ENCODE measurements at places on chromosomes 7 and 10.

- no peak for DNase-seq
Measured at GRCh38 chr10:16915300-16915699, 98.1 kb upstream of the RSU1 start.

DNA sequence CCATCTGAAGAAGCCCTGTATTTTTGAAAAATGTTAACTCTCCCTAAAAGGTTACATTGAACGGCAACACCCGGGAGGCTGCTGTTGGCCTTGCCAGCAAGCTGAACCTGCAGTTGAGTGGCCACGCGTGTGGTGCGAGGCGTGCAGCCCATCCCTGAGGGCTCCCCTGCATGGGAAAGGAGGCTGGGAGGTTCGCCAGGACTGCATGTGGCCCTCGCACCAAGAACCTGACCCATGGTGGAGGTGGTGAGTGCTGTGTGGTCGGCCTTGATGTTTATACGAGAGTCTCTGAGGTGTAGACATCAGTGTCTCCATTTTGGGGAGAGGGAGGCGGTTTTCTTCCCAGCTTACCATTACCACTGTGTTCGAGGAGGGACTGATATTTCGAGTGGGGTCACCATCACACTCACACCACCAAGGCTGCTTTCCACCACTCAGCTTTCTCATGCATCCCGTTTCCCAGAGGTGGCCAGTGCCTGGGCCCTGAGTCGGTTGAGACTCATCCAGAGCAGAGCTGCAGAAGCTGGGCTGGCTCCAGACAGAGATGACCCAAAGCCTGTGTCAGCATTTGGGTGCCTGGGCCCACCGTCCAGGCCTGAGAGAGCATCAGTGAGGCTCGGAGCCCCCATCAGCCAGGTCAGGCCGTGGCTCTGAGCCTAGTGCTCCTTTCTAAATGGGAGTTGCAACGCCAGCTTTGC, 222.6 kb downstream of the EBF3 start:
- no peak for DNase-seq

GRCh38 chr10:53256623-53257022, 484.0 kb upstream of the MBL2 start:
- no peak for DNase-seq

DNA sequence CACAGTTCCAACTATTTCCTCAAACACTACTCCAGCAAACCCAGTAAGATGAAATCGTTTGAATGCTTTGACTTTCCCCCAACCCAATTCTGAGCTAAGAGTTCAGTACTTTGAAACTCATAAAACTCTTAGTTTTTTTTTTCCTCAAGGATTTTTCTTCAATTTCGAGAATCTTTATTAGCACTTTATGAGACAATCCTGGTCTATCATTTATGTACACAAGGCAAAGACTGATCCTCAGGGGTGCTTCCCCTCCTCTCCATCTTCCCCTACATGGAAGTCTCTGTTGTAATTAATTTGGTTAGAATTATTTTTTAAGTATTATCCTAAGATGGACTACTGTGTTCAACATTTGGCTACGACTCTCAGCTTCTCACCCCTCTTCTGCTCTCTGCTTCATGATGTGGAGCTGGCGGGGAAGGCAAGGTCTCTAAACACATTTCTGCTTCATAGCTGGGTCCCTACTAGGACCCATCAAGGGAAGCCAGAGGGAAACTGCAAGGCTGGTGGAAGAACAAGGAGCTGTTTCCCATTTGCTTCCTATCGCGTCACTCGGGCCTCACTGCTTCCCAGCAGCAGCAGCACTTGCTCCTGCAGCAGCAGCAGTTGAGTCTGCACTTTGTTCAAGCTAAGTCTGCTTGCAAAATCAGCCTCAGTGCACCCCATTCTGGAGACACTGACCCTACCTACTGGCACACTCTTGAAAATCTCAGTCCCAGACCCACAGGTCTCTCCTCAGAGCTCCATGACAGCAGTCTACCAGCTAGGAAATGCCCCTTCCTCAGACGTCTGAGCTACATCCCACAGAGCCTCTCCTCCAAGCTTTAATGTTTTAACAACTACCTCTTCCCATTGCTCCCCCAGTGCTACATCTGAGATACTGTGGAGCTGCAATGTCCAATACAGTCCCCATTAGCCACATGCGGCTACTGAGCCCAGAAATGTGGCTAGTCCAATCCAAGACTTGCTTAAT, 90.0 kb downstream of the CHCHD3 start:
- DNase-seq, result no peak

DNA sequence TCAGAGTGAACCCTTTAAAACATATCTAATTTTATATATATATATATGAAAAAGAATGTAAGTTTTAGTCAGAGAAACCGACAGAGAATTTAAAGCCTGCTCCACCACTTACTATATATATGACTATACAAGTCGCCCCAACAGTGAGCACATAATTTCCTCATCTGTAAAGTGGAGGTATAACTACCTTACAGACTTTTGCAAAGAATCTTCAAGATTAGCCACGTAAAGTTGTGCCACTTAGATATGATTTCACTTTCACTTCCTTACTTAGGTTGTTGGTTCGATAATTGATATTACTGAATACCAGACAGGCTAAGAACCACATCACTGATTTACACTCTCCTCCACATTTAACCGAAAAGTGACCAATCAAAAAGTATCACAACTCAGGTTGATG, 94.7 kb downstream of the PDE1C start:
- DNase-seq, result no peak

- DNase-seq, result no peak
Measured at GRCh38 chr7:95569720-95570119, 26.6 kb downstream of the PDK4 start.

- no peak for DNase-seq
Measured at GRCh38 chr10:14904316-14904732, 25.7 kb downstream of the SUV39H2 start.

DNA sequence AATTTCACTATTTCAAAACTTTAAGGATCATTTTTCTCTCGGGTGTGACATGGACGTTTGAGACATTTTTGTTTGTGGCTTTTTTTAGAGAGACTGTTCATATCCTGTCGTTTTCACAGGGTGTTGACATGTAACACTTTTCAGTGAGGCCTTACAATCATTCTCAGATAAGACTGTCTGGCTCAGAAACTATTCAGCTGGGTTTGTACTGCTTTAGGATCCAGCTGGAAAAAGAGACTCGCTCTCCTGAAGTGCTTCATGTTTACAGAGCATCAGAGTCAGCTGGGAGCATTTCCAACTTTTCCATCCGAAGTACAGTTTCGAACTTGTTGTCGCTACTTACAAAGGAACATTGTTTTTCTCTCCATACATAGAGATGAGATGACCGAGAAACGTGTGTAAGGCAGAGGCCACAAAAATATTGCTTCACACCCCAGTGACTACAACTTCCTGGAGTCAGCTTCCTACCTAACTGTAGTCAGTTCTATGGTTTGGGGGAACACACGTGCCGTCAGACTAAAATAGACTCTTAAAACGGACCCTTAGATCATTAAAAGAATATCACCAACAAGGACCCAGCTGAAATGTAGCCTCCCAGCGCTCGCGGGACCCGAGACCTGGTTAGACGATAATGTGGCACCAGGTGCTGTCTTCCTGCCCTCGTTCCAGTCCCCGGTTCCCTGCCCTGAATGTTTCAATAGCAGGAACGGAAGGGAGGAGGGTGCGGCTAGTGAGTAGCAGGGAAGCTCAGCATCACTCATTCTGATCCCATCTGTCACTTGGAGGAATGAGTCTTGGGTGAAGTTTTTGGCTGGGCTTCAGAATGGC, 78.0 kb downstream of the MKI67 start:
- DNase-seq, result no peak

DNA sequence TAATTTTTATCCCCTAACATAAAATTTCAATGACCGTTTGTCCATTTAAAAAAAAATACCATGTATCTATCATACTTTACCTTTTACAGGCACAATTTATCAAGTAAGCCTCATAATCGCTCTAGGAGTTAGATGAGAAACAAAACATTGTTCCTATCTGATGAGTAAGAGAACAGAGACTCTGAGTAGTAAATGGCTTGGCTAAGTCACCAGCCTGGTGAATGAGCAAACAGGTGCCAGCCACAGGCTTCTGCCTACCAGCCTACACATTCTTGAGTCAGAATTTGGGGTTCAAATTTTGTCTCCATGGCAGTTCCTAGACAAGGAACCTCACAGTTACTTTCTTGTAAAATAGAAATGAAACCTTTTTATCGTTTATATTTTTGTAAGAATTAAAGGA, 235.4 kb downstream of the HGF start:
- DNase-seq, result no peak

- DNase-seq, result no peak
Measured at GRCh38 chr10:72126872-72127232, 38.5 kb upstream of the SPOCK2 start.

GRCh38 chr10:112343056-112343806, 30.7 kb upstream of the ACSL5 start:
- no peak for DNase-seq

DNA sequence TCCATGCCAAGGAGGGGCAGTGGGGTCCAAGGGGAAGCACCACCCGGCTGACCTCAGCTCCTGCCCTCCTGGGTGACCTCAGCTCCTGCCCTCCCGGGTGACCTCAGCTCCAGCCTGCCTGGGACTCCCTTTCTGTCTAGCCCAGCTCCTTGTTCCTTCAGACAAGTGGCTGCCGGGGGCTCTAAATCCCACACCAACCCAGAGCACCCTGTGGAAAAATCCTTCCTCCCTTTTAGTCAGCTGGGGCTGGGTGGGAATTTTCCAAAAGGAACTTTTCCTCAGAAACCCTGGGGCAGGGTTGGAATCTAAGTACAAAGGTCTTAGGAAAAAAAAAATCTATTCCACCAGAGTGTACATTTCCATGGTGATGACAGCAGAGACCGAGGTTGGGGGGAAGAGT, 36.3 kb downstream of the AKR1B1 start:
- DNase-seq, result no peak

DNA sequence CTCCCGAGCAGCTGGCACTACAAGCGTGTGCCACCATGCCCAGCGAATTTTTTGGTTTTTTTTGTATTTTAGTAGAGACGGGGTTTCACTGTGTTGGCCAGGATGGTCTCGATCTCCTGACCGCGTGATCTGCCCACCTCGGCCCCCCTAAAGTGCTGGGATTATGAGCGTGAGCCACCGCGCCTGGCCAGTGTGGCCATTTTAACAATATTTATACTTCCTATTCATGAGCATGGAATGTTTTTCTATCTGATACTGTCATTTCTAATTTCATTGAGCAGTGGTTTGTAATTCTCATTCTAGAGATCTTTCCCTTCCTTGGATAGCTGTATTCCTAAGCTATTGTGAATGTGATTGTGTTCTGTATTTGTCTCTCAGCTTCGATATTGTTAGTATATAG, 96.2 kb downstream of the GLCCI1 start:
- no peak for DNase-seq

GRCh38 chr7:133815611-133816210, 311.4 kb upstream of the LRGUK start:
- DNase-seq, result no peak

DNA sequence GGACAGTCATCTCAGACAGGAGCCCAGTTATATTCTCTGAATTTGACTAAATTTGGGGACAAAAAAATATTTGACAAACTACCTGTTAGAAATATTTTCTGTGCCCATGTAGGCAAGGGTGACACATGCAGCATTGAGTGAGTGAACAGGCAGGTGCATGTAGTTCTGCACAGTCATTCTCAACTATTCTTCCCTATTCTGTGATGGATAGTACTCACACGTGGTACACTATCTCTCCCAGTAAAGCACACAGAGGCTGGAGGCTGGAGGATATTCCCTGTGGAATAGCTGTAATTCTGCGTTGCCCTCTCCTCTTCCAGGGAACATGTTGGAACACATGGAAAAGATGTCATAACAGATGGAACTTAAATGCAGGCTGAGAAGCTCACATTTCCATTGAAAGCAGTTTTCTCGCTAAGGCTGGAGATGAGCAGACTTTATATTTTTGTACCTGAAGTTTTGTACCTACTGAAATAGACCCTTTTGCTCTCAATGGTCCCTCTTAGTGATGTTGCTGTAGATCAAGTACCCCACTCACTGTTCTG, 75.0 kb downstream of the GPR141 start:
- no peak for DNase-seq

GRCh38 chr7:150903606-150904005, 51.3 kb downstream of the AOC1 start:
- peak; percentile 75 for DNase-seq

DNA sequence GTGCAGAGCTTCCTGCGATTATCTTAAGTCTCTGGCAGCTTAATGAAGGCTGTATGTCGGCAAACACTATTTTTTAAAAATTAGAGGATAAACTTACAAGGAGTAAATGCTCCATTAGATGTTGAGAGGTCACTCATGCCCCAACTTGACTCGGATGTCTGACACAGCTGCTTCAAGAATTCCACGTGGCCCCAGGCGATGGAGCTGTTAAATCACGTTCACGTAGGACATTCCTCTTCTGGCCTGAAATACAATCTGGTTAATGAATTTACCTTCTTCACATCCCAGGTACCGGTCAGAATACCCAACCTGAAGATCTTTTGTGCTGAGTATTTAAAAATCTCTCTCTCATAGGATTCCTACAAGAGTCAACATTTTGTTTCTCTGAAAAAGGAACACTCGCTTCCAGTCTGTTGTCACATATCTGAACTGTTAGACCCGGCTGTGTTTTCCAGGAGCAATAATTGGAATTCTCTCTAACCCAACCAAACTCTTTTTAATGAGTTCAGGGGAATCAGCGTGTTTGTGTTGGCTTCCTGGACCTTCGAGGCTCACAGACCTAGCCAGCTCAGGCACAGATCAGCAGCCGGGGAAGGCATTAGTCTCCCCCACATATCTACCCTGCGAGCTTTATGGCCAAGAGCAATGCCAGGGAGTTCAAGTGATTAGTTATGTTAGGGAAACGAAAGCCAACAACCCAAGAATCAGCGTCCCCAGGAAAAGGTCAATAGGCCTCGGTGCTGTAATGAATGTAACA, 284.9 kb downstream of the FGFR2 start:
- DNase-seq, result no peak

- no peak for DNase-seq
Measured at GRCh38 chr10:11532306-11532705, 79.1 kb downstream of the USP6NL start.

GRCh38 chr10:72597897-72598296, 28.0 kb downstream of the MICU1 start:
- DNase-seq, result no peak

DNA sequence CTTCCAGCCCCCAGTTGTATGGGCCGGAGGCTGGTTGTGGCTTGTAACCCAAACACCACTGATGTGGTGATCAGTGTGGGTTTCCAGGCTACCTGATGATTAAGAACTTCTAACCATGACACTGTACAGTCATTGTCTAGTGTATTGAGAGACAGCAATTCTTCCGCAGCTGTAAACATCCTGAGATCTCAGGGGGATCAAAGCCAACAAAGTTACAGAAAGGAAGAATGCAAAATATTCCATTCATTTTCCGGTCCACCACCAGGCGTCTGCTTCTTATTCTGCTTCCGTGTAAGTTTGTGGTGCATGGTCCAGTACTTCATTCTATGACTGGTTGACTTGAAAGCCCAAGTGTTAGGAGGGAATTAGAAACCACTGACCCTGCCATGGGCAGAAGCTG, 10.3 kb upstream of the GLI3 start:
- DNase-seq, result no peak

GRCh38 chr10:33180390-33180789, 154.1 kb downstream of the NRP1 start:
- DNase-seq, result no peak

GRCh38 chr7:113548137-113548536, 370.7 kb downstream of the PPP1R3A start:
- DNase-seq, result no peak
